Stomach (tissue), 19 donors: ENCODE measurements at places on chromosomes 12 and 14.

DNA sequence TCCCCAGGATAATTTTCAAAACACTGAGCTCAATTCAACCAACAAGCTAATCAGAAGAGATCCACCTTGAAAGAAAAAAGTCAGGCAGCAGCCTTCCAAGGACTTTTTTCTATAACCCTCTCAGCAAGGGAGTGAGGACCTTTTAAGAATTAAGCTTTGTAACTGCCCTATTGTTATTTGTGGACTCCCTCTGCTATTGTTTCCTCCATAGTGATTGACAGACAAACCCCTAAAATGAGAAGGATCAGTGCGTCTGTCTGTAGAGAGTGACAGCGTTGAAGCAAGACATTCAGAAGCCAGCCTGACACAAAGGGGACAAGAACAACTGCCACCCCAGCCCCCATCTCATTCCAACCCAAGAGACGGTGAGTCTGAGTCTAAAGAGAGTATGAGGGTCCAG lies 30.3 kb upstream of the BTG1 start:
- DNase-seq: no peak

GRCh38 chr12:26152507-26153102 lies 27.8 kb upstream of the BHLHE41 start:
- DNase-seq: no peak

DNA sequence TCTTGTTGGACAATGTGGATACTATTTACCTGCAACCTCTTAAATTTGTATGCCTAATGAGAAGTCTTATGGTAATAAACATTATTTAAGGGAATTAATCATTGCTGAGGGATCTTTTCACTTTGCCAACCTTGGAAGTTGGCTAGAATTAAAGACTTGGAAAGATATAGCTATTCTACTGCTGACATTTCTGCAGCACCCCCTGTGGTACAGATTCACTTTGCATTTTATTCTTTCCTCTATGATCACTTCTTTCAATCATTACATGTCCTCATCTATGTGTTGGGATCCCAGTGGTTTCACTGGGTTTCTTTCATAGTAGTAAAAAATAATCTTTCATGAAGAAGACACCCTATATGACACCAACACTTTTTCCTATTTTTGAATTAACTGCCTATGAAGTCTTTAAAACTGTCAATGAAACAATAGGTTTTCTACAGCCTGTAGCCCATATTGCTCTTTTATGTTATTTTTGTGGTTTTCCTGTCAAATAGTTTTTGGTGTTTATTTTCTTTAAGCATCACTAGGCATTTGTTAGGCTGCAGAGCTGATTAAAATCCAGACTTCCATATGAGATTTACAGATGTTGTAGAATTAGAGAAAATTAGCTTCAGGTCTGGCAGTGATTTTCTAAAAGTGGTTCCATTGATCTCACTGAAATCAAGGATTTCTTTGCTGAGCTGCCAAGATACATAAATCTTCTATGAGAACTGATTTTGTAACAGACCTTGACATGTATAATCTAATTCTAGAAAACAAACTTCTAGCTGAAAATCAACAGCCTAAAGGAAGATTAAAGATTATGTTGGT lies 256.1 kb downstream of the NAV3 start:
- DNase-seq: no peak

DNA sequence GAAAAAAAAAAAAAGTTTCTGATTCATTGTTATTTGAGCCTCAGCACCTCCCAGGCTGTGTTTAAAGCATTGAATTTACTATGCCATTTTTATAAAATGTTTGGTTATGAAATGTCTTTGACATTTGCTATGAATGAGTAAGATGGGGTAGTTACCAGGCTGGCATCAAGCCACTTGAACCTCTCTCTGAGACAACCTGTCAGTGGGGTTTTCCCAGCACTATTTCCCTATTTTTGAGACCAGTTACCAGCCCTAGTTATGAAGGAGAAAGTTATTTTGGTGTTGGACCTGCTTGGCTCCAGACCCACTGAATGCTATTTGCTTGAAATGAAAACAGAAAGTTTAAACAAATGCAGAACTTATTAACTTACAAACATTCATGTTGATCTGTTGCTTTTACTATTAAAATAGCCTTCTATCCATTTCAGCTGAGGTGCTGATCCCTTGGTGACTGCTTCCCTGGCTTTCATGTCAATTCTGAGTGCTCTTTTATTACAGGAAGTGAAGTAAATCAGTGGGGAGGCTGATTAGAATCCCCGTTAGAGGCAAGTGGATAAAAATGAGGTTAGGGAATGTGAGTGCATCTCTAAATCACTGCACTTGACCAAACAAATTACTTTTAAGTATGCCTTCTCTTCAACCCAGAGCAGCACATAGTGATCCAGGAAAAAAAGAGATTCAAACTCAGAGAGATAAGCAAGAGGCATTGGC lies 37.8 kb downstream of the LLPH start:
- no peak for DNase-seq

GRCh38 chr14:103334644-103335622 lies 896 bp downstream of the EIF5 start:
- peak; percentile 92 for DNase-seq

DNA sequence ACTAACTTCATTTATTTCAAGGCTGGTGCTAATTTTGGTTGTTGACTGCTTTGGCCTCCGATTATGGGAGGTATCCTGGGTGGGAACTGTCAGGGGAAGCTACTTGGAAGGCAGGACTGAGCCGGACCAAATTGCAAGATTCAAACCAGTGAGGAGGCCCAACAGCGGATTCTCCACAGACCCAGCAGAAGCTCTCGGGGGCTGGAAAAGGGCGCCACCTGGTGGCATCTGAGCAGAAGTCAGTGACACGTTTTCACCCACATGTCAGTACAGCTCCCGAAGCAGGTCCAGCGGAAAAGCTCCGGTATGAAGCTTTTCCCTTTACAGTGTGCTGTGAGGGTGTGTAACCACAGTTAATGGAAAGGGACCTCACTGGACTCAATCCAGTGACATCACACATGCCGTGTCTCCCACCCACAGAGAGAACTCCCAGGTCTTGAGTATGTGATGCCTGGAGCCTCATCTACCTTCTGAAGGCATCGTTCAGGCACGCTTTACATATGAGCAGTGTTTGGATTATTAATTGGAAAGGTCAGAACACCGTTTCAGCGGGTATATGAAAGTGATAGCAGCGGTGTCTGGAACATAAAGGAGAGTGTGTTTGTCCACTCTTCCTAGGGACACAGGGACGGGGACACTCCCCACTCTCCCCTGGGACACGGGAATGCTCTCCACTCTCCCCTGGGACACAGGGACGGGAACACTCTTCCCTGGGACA lies 3.6 kb upstream of the P2RX2 start:
- DNase-seq: peak; percentile 82

- no peak for DNase-seq
These were observed 204.1 kb downstream of the CACNA1C start for GRCh38 chr12:2256915-2257314.

- DNase-seq: peak; percentile 75
These were observed 757 bp downstream of the SLC25A3 start for GRCh38 chr12:98594050-98594835.

- no peak for DNase-seq
These were observed 60.6 kb downstream of the FBXL14 start for GRCh38 chr12:1533602-1534304.

GRCh38 chr12:53500142-53500775 lies 824 bp upstream of the TARBP2 start:
- peak; percentile 50 for DNase-seq

DNA sequence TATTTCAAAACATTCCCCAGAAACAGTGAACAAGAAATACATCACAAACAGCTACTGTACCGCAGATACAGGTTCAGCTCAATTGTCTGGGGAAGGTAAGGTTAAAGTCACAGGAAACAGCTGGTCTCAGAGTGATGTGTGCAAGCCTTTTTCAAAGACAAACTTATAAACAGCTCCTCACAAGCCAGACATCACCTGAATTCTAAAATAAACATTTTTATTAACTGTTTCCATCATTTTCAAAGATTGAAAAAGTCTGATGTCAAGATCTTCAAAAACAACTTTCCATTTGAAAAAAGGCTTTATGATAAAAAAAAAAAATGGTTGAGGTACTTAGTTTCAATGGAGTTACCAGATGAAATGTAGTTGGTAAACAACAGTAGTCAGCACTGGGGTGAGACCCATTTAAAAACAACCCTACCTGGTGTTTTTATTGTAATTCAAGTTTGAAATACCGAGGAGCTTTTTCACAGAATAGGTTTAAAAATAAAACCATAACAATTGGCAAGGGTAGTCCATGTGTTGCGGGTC lies 4.0 kb downstream of the BTG1 start:
- DNase-seq: peak; percentile 72

GRCh38 chr14:32469388-32470160 lies 140.5 kb downstream of the AKAP6 start:
- peak; percentile 65 for DNase-seq

DNA sequence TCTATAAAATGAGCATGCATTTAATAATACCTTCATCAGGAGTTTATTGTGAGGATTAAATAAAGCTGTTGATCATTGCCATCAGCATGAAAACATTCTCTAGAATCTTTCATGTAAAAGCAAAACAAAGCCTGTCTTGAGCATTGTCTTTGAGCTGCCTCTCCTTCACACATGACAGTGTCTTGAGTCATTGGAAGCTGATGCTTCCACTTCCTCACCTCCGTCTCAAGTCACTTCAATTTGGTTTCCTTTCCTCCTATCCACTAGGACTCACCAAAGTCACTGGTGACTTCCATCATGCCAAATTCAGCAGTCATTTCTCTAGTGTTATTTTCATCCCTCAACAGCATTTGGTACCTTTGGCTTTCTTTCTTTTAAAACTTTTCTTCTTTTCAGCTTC lies 31.6 kb upstream of the MYBPC1 start:
- DNase-seq: no peak

DNA sequence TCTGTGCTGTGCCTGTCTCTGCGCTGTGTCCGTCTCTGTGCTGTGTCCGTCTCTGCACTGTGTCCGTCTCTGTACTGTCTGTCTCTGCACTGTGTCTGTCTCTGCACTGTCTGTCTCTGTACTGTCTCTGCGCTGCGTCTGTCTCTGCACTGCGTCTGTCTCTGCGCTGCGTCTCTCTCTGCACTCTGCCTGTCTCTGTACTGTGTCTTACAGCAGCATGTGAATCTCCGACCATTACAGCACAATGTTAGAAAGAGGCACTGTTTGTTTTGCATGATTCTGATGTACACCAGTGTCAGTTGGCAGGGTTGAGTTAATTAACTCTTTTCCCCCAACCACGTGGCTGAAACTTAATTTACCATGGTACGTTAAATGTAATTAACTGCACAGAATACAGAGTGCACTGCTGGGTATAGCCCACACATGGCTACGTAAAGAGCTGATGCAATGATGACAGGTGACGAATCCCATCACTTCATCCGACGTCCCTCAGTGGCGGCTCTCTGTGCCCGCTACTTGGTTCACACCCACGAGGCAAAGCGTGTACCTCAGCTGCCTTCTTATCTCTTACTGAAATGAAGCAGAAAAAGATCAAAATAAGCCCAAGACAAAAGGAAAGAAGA lies 127.7 kb upstream of the SFSWAP start:
- DNase-seq: peak; percentile 32

DNA sequence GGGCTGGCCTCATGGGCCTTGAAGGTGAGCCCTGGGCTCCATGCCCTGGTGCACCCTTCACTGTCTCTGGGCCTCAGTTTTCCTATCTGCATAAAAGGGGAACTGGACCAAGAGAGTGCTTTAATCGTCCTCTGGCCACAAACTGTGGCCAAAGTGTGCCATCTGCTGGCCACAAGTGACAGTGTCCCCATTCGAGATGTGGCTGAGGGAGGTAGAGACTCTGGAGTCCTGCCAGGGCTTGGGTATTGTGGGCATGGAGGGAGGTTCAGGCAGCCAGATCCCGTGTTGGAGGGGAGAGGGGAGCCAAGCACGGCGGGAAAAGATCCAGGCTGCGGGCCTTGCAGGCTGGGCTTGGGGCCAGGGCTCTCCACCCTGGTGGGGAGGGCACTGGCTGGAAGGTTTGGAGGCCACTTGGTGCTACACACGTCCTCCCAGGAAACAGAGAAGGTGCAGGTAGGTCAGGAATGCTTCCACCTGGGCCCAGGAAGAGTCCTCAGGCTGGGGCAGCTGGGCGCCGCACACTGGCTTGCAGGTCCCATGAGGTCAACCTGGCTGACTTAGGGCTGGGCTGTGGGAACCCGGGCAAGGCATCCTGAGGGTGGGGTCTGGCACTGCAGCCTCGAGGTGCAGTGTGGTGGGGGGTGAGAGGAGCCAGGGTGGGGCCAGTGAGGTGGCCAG lies 7.3 kb upstream of the KIF26A start:
- DNase-seq: peak; percentile 87

DNA sequence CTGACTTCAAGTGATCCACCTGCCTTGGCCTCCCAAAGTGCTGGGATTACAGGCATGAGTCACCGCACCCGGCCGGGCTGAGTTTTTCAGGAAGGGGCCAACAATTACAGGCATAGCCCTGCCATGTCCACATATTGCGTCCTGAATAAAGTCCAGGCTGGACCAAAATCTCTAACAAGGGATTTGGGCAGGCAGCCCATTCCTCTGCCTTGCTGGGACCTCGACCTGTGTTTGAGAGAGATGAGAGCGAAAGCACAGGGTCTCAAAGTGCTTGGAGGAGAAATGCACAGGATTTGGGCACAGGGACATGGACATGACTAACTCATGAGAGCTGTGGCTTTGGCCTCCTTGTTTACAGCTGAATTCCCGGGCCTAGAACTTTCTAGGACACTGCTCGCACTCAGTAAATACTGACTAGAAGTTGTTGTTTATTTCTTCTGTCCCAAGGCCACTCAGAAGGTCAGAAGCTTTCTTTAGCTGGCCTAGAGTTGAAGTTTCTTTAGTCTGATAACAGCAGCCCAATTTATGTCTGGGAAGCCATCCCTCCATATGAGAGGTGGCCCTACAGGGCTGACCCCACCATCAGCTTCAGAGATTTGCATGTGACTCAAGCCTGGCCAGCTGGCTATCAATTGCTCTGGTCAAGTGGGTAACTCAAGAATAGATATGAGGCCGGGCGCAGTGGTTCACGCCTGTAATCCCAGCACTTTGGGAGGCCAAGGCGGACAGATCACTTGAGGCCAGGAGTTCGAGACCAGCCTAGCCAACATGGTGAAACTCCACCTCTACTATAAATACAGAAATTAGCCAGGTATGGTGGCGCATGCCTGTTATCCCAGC lies 11.7 kb downstream of the CAMKK2 start:
- no peak for DNase-seq

GRCh38 chr14:92645841-92646478 lies 102.5 kb downstream of the LGMN start:
- DNase-seq: no peak

DNA sequence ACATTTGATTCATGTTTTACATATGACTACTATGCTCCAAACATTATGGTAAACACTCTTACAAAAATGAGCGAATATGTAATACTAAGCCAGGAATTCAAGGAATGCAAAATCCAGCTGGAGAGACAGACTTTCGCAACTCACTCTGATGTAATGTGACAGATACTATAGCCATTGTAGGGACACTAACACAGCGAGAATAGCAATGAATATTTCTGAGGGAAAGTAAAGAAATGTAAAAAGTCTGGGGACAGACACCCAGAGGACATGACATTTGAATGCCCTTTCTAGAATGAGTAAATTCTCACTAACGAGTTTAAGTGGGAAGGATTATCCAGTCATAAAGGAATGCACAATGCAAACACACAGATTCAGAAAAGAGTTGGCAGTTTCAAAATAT lies 121.9 kb downstream of the PIK3C2G start:
- no peak for DNase-seq
